ENCODE measurements at places on chromosomes 5 and 9.

DNA sequence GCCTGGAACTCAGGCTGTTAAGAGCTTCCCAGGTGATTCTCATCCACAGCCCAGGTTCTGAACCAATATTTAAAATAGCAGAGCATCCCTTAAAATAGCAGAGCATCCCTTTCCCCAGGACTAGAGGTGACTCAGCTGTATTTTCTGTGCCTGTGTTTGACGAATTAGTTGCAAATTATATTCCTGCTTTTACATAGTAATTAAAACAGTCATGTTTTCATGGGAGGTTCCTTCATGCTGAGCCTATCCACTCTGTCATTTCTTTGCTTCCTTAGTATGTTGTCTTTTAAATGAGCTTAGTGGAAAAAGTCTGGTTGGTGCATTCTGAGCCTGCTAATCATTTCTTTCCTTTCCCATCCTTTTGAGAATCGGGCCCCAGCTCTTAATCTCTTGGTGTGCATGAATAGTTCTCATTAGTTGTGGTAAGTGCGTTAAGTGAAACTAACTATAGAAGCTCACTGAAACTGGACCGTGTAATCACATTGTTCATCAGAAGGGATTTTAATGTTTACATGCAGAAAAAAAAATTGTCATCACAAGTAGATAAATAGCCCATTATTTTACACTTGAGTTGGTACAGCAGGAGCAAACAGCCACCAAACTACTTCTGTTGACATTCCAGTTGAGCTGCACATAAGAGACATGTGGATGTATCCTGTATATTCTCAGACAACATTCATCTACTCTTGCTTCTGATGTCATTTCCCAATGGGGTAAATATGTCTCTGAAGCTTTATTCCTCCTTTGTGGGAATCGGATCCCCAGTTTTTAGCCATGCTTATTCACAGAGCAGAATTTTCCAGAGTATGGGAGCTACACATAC, 596.9 kb upstream of the WWC1 start:
- no peak for DNase-seq

- DNase-seq: no peak
Measured at GRCh38 chr9:2414465-2414864, 207.1 kb upstream of the VLDLR start.

- DNase-seq: no peak
Measured at GRCh38 chr5:41747301-41747700, 122.9 kb downstream of the OXCT1 start.

- no peak for DNase-seq
Measured at GRCh38 chr9:120974181-120974580, 47.6 kb upstream of the TRAF1 start.

DNA sequence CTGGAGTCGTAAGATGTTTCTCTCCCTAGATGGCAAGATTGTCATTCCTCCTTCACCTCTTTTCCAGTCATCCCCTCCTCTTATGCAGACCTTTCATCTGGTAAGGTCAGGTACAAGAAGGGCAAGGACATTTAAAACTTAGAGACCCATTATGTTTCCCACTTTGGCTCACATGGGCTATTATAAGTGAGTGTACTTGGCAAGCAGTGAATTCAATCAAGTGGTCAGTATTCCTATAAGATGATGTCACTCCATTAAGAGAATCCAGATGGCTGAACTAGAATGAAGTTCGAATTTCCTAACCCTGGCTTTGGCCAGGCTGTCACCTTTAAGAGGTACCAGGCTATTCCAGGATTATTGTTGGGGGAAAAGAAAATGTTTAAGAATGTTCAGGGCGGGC, 32.2 kb downstream of the ZNF131 start:
- no peak for DNase-seq

GRCh38 chr5:103294906-103295305, 36.3 kb downstream of the MACIR start:
- DNase-seq: no peak

DNA sequence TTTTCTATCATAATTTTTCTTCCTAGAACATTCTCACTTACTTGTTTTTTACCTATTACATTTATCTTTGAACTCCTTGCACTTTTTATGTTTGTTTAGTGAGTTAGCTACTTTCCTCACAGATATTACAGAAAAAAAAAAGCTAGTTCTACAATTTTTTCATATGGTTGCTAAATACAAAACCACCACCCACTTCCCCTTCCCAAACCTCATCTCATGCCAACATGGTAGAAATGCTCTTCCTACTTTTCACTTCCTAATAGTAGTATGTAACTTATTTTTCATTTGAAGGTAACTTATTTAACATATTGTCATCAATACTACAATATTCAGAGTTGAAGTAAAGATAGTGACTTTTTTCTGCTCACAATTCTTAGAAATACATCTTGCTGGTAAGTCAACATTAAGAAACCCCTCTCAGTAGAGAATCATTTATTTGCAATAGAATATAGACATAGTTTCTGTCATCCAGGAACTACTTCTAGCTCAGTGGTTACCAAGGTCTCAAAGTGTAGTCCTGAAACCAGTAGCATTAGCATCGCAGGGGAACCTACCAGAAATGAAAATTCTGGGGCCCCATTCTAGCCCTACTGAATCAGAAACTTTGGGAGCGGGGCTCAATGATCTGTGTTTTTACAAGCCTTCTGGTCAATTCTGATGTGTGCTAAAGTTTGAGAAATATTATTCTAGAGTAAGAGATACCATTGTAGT, 1124.6 kb downstream of the DTWD2 start:
- no peak for DNase-seq

- no peak for DNase-seq
Measured at GRCh38 chr5:98258939-98259338, 514.5 kb upstream of the RGMB start.

DNA sequence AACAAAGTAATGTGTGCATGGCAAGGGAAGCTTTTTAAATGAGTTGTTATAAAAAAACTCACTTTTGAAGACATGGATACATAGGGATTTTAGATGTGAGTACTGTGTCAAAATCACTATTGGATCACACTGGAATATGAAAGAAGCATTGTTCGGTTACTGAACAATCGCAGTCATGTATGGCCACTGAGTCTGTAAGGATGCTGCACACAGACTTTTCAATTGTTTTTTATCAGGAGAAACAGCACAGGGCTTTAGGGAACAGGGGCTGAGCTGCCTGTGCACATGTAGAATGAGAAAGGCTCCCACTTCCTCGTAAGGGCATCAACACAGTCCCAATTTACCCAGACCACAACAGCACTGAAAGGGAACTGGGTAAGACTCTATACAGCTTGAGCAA, 1333.9 kb upstream of the DMAC1 start:
- DNase-seq: no peak

DNA sequence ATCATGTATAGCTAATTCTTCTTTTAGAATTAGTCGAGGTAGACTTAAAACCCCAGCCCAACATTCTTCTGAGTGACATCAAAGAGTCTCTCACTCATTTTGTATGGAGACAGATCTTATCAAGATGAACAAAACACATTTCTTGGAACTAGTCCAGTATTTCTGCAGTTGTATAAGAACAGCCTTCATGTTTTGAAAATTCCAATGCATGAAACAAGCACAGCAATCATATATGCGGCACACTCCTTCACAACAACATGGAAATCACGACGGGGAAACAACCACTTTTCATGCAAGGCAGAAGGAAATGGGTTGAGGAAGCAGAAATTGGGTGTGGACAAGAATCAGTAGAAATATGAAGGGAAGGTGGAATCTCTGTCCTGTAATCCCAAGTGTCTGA, 113.8 kb downstream of the PLK2 start:
- DNase-seq: no peak

GRCh38 chr5:55517804-55518203, 17.0 kb downstream of the PLPP1 start:
- peak; percentile 82 for DNase-seq

DNA sequence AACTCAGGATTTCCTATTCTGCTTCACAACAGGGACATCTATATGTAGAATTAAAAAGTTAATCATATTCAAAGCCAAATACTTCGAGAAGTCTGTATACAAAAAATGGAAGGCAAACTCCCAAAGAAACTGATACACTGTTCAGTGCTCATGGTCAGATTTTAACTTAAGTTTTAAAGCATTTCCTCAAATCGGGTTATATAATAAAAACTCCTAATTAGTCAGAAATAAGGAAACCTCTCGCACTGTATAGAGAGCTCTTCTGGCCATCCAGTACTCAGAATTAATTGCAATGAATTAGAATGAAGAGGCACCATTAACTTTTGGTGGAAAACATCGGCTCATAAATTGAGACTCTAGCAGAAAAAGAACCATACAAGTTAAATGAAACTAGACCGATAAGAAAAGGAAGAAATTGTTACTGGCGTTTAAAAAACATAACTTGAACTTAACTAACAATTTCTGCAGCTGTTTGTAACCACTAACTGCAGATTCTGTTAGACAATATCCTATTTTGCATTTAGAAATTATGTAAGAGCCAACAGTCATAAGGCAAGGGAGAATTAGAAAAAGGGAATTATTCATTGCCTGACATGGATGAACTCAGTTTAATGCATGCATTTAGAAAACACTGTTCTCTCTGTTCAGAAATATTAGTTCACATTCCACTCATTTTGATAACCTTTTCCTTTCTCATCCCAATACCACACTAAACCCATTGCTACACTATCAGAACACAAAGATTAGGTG, 96.6 kb downstream of the FNBP1 start:
- no peak for DNase-seq

- no peak for DNase-seq
Measured at GRCh38 chr5:151611127-151611775, 20.1 kb upstream of the FAT2 start.

Data from colonic mucosa (tissue), 4 donors.